ENCODE measurements at places on chromosomes 2 and 18.

GRCh38 chr2:190584980-190585661, 50.6 kb upstream of the NEMP2 start:
- DNase-seq, result no peak

GRCh38 chr2:105510761-105511528, 112.1 kb upstream of the FHL2 start:
- DNase-seq, result no peak

GRCh38 chr2:39541011-39541930, 104.2 kb upstream of the MAP4K3 start:
- DNase-seq, result no peak

DNA sequence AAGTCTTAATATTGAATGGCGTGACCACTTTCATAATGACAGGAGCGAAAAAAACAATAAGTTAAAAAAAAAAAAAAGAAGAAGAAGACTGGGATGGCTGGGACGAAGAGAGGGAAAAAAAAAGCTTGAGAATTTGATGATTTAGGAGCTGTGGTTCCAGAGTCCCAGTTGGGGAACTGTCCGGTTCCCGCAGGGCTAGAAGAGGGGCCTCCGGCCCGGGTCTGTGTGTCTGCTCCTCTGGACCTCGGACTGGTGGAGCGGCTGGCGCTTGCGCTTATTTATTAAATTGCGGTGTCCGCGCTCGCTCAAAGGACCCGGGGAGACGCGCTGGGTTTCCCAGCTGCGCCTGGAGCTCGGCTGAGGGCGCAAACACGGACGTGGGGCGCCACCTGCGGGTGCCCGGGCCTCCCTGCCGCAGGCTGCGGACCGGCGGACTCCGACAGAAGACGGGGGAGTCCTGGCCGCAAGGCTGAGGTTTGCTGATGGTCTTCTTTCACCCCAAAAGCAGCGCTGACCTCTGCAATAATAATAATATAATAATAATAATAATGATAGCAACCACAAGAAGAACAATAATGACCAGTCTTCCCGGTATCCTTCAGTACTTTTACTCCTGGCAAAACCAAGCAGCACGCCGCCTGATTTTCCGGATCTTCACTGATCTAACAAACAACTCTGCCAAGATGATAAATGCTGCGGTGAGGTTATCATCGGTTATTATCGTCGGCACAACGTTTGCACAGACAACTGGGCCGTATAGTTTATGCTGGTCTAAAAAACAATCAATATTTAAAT, at the start of gene CBLN2:
Gene CBLN2, minus strand, starts transcription at position 251 of the 795 bp plus-strand sequence. CDS start 2,182 bp downstream, outside the sequence.
- no peak for DNase-seq

GRCh38 chr2:239762655-239763269, 262.4 kb downstream of the NDUFA10 start:
- DNase-seq, result no peak

DNA sequence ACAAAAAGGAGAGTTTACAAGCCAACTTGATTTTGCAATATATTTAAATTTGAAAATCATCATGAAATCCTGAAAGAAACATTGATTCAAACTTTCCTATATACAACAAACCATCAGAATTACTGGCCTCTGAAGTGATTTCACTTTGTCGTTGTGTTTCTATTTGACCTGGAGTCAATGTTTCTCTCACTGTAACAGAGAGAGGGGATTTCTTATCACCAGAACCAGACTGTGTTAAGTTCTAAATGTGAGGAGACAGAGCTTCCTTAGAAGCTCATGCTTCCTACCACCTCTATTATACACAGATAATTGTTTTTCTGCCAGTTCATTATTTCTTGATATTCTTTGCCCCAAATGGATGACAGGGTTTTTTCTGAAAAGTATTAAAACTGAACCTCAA, 245.0 kb upstream of the RND3 start:
- no peak for DNase-seq

DNA sequence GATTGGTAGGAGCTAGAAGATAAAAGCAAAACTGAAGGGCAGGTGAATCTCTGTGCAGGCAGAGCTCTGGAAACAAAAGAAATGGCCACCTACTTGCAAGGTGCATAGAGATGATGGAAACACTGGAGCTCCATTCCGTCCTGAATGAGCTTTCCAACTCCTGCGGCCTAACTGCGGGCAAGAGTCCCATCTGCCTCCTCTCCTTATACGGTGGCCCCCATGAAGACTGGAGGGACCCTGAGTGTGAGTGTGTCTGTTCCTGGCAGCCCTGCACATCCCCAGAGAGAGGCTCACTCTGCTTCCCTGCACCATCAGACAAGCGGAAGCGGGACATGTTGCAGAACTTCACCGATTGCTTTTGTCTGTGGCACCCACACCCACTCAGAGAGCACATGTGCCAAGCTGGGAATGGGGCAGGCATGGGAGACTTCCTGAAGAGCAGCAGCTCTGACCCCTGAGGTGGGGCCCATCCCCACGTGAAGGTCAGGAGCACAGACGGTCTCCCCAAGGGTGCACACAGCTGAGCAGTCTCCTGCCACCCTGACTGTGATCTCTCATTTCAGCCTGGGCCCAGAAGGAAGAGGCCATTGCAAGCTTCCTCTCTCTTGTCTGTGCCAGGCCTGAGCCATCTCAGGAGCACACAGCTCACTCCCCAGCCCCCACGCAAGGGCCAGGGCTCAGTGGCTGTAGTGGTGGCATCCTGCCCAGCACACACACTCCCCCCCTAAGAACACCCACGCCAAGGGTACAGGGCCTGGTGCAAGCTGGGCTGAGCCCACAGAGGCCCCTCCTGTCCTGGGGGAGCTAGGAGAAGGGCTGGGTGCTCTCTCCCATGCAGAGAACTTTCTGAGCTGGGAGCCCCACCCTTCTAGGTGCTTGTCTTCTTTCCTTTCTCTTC, 75.3 kb downstream of the STPG4 start:
- no peak for DNase-seq

GRCh38 chr2:54428108-54428831, 27.9 kb upstream of the SPTBN1 start:
- no peak for DNase-seq

GRCh38 chr2:234989183-234989701, 37.4 kb downstream of the SH3BP4 start:
- no peak for DNase-seq

DNA sequence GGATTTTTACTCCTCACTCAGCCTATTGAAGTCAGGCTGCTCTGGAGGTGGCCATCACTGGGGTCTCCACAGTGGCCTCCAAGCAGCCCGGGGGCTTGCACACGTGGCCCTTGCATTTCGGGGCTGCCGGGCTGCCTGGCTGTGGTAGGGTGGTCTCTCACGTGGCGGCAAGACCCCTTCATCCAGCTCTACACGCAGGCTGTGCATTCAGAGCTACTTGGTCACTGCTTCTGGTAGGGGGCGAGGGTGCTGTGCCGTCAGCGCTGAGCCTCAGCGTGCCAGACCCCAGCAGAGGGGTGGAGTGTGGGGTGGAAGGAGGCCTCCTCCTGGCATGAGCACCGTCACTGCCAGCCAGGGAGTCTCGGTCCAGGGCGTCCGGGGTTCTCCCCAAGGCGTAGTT, 80.6 kb downstream of the SH3BP4 start:
- no peak for DNase-seq

GRCh38 chr2:43609290-43609918, 13.6 kb upstream of the THADA start:
- no peak for DNase-seq

DNA sequence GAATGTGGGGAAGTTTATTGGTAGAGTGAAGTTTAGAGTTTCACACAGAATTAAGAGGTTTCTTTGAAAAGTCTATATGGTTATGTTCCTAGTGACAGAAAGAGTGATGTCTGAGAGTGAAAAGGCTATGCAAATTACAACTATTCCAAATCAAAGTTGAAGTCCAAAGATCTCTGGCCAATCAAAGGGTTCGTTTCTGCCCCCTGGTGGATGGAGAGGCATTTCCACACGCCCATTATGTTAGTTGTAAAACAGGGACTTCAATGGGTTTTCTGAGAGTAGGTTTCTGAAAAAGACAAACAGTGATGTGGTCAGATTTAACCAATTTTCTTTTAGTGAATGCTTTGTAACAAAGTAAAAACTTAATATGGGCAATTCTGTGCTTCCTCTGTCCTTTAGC, 441.5 kb upstream of the POU3F3 start:
- DNase-seq, result no peak

DNA sequence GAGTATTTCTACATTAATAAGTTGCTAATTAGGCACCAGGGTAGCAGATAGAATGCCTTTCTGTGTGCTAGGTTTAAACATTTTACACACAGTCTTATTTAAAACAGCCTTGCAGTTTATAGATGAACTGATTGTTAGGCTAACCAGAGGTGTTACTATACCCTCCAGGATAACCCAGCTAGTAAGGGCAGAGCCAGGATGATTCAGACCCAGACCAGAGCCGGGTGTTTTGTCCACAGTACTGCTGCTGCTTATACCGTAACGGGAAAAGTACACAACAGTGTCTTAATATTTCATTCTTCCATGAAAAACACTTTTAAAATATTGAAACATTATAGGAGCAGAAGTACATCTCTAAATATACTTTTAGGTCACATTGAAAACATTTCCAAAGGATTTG, 82.7 kb downstream of the MALT1 start:
- no peak for DNase-seq

DNA sequence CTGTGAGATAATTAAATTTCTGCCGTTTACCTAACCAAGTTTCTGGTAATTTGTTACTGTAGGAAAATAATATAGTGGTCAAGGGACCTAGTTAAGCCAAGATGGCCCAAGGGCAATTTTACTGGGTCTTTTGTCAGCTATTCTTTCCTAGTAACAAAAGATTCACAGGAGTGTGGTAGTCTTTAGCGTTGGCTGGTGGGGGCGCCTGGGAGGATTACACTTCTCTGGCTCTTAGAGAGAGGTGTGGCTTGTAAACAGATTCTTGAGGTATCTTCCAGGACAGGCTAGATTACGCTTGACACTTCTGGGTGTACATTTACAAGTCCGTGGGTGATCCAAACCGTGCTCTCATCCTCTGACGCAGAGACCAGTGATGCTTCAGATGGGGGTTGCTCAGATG, 3.3 kb upstream of the ACOXL start:
- DNase-seq, result no peak

- no peak for DNase-seq
Measured at GRCh38 chr18:63051928-63052327, 267.6 kb downstream of the BCL2 start.
